ENCODE measurements at places on chromosomes 11 and 22. TPM values are rescaled to one million over a fixed set of nuclear protein-coding genes. Genes with fewer than 3 reads are reported as not detected.

TMEM218 gene
- total RNA-seq = 28.0 TPM

TMEM86A gene
- total RNA-seq = 0.83 TPM

OAF gene
- 16.7 TPM for total RNA-seq

NRGN gene
- total RNA-seq = not detected

TP53I11 gene
- total RNA-seq = 19.5 TPM

KRTAP5-1 gene
- total RNA-seq = not detected

ART1 gene
- total RNA-seq = not detected

PATE4 gene
- total RNA-seq = not detected

PGA4 gene
- total RNA-seq = 2.3 TPM

SERPIND1 gene
- total RNA-seq = not detected

FAM227A gene
- 0.77 TPM for total RNA-seq

MUC2 gene
- not detected for total RNA-seq

LZTR1 gene
- total RNA-seq = 51.9 TPM

TSGA10IP gene
- total RNA-seq = not detected

BLID gene
- total RNA-seq = 7.9 TPM

MRGPRX4 gene
- not detected for total RNA-seq

OR10G6 gene
- total RNA-seq = not detected

NXPE2 gene
- not detected for total RNA-seq

TSPAN32 gene
- 0.17 TPM for total RNA-seq

FADS3 gene
- total RNA-seq = 224 TPM

All from fibroblast of lung (primary cell).